ENCODE measurements at places on chromosomes 7 and 10.

GRCh38 chr10:128095753-128096469, 30.3 kb downstream of the MKI67 start:
- peak; percentile 25 for DNase-seq

DNA sequence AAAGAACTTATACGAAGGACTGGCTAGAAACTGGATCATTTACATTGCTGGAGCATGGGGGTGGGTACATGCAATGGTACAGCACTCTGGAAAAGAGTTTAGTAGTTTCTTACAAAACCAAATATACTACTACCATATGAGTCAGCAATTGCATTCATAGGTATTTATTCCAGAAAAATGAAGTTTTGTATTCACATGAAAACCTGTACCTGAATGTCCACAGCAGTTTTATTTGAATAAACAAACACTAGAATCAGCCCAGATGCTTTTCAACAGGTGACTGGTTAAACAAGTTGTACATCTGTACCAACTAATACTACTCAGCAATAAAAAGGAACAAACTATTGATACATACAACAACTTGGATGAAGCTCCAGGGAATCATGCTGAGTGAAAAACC, 3.4 kb downstream of the SCIN start:
- DNase-seq = no peak

GRCh38 chr10:95533590-95533989, 27.6 kb downstream of the SORBS1 start:
- no peak for DNase-seq

GRCh38 chr10:44102726-44103255, 282.1 kb downstream of the CXCL12 start:
- no peak for DNase-seq

DNA sequence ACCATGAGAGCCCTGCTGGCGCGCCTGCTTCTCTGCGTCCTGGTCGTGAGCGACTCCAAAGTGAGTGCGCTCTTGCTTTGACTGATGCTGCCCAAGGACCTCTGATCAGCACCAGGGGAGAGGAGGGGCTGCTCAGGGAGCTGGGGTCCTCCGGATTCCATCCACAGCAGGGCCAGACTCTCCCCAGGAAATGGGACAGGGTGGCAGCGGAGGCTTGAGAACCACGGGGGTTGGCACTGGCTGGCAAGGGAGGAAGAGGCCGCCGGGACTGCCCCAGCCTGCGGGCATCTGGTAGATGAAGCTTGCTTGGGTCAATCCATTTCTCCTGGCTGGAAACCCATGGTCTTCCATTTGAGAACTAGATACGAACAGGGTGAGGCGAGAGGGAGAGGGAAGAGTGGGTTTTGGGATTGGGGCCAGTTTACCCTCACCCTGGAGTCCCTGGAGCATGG, 647 bp downstream of the PLAU start:
- DNase-seq = no peak

DNA sequence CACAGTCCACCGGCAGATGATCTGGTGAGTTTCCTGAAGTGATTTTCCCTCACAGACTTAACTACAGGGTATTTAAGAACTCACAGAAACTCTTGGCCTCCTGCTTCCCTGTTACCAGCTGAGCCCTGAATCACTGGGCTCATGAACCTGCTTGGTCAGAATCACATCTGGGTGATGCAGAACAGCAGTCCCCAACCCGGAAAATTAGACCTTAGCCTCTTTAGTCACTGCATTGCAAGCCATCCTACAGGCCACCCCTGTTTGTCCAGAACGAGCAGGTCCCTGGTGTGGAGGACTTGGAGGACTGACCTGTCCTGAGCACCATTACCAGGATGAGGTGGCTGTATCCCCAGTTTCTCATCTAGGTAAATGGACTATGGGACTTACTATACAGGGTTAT, 539.2 kb downstream of the TNS3 start:
- DNase-seq = no peak

DNA sequence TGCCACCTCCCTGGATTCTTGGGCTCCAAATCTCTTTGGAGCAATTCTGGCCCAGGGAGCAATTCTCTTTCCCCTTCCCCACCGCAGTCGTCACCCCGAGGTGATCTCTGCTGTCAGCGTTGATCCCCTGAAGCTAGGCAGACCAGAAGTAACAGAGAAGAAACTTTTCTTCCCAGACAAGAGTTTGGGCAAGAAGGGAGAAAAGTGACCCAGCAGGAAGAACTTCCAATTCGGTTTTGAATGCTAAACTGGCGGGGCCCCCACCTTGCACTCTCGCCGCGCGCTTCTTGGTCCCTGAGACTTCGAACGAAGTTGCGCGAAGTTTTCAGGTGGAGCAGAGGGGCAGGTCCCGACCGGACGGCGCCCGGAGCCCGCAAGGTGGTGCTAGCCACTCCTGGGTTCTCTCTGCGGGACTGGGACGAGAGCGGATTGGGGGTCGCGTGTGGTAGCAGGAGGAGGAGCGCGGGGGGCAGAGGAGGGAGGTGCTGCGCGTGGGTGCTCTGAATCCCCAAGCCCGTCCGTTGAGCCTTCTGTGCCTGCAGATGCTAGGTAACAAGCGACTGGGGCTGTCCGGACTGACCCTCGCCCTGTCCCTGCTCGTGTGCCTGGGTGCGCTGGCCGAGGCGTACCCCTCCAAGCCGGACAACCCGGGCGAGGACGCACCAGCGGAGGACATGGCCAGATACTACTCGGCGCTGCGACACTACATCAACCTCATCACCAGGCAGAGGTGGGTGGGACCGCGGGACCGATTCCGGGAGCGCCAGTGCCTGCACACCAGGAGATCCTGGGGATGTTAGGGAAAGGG, 913 bp downstream of the NPY start:
- no peak for DNase-seq

DNA sequence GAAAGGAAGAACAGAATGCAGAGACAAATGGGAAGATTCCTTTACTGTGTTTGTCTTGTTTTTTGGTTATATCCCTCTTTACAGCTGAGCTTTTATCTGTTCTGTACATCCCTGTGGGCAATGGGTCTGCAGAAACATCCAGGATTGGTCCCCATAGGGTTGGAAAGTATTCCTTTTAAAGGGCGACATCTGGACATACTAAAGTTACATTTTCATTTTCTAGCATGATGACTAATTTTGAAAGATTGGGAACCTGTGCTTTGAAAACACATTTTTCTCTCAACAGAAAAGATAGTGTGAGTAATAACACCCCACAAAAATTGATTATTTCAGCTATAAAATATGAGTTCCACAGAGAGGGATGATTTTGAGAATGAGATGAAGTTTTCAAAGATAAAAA, 435.8 kb downstream of the GPAM start:
- DNase-seq = no peak

- DNase-seq = no peak
Measured at GRCh38 chr10:9268176-9268575, 1213.7 kb downstream of the GATA3 start.

DNA sequence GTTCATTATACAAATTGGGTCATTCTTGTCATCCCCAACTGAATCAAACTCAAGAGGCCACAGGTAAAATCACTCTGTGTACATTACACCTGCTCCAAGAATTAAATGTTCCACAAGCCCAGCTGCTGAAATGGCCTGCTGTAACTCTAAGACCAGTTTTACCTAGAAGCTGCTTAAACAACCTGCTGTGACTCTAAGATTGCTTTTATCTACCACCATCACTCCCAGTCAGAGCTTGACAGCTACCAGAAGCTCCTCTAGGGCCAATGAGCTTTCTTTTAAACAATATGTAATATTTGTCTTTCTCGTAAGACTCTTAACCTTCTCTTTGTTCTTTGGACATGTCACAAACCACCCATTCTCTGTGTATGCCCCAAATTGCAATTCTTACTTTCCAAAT, 141.8 kb upstream of the LRGUK start:
- DNase-seq = no peak

GRCh38 chr10:96513305-96513697, 425 bp downstream of the TLL2 start:
- DNase-seq = peak; percentile 33

GRCh38 chr7:107236862-107237261, 68.1 kb downstream of the HBP1 start:
- DNase-seq = no peak

DNA sequence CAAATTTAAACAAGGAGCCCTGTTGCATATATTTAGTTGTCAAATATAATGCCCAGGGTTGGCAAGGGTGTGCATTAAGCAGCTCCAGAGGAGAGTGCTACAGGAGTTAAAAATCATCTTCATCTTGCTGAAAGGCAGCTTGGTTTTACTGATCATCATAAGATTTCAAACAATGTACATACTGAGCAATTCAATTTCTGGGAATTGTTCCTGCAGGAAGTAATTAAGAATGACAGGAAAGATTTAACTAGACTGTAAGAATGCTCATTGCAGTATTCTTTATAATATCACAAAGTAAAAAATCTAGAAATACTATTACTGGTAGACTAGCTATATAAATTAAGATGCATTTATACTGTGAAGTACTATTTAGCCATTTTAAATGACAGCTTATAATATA, 153.6 kb downstream of the DYNC1I1 start:
- DNase-seq = no peak

- no peak for DNase-seq
Measured at GRCh38 chr10:89302625-89303024, 779 bp downstream of the IFIT2 start.

GRCh38 chr10:76036111-76036940, 604.9 kb downstream of the LRMDA start:
- DNase-seq = peak; percentile 21

GRCh38 chr10:101535949-101536348, 52.1 kb downstream of the POLL start:
- no peak for DNase-seq

DNA sequence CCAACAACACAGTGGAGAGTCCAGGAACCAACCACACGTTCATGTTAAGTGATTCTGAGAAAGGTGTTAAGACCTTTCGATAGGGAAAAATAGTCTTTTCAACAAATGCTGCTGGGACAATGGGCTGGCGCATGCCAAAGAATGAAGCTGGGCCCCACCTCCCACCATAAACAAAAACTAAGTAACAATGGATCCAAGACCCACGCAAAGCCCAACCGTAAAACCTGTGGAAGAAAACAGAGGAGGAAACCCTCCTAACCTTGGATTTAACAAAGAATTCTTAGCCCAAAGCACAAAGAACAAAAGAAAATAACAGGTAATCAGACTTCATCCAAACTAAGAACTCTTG, 272.8 kb downstream of the ELFN1 start:
- DNase-seq = no peak

DNA sequence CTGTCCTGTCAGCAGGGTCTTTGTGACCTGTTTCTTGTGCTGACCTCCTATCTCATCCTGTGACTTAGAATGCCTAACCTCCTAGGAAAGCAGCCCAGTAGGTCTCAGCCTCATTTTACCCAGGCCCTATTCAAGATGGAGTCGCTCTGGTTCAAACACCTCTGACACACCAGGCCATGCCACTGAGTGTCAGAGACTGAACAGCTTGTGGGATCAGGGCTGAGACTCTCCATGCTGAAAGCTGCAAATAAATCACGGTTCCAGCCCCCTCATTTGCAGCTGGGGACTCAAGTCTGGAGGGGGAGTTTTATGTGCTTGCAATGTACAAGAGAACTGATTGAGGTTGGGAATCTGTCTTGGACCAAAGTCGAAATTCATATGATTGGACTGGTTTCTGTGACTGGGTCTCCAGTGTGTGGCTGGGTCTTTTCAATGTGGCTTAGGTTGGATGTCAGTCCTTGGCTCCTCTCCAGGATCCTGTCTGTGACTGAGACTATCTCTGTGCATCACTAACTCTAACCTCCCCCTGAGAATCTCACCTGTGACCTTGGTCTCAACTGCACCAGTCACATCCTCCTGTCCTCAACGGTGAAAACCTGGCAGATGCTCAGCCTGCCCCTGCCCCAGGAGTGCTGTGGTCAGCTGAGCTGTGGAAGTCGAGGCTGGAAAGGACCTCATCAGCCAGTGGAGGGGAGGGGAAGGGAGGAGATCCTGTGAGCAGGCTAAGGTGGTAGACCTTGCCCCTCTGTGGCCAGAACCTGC, 11.7 kb downstream of the PRF1 start:
- no peak for DNase-seq

DNA sequence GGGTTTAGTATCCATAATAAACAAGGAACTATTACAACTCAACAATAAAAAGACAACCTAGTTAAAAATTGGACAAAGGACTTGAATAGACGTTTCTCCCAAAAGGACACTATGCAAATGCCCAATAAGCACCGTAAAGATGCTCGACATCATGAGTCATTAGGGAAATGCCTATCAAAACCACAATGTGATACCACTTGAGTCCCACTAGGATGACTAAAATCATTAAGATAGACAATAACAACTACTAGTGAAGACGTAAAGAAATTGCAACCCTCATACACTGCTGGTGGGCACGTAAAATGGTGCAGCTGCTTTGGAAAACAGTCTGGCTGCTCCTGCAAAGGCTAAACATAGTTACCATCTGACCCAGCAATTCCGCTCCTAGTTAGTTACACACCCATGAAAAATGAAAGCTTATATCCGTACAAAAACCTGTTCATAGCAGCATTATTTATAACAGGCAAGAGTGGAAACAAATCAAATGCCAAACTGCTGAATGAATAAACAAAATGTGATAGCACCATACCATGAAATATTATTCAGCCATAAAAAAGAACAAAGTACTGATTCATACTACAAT, 17.3 kb downstream of the CCDC3 start:
- no peak for DNase-seq

- no peak for DNase-seq
Measured at GRCh38 chr7:123367484-123368122, 166.8 kb downstream of the IQUB start.

GRCh38 chr10:22573820-22574569, 140.4 kb downstream of the PIP4K2A start:
- peak; percentile 48 for DNase-seq

- no peak for DNase-seq
Measured at GRCh38 chr10:131947631-131948347, 33.9 kb downstream of the BNIP3 start.

DNA sequence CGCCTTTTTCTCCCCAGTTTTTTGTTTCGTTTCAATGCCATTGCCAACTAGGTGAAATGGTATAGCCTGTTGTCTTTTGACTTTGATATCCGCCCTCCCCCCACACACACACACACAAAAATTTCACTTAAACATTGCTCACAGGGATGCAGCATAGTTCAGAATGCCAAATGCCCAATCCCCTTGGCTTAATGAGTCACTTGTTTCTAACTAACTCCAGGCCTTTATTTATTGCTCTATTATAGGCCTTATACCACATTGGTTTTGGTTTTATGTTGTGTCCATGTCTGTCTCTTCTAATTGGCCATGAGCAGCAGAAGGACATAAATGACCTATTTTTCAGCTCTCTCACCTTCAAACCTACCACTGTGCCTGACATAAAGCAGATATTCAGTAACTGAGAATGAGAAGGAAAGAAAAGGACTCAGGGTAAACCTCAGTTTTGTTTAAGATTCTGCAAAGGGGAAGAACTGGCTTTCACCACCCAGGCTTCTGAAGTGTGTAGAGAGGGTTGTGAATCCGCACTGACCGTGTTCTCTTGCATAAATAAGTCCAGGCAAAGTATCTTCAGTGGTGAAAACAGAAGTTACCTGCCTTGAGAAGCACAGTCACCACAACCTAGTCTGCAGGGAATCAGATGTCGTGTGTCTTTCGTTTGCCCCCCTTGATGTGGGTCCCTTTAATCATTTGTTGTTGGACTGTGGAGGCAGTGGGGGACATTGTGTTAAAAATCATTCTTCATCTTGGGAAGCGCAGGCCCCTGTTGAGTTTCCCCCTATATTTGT, 139.8 kb downstream of the CELF2 start:
- DNase-seq = no peak

- DNase-seq = no peak
Measured at GRCh38 chr7:151078233-151079040, 2.2 kb downstream of the FASTK start.

GRCh38 chr10:33012306-33012705, 54.3 kb upstream of the ITGB1 start:
- DNase-seq = no peak
